B cell (primary cell): ENCODE measurements at places on chromosomes 6 and 20. TPM values are rescaled to one million over a fixed set of nuclear protein-coding genes. Genes with fewer than 3 reads are reported as not detected.
A peak's percentile ranks its signal among the peaks of the same experiment; 100 is the strongest.

Gene ADGRF5
- not detected in 2 replicates for total RNA-seq

Gene RIPOR3
- 0.27 TPM in 1 of 2 replicates, not detected in the other for total RNA-seq

Gene ARHGAP40
- total RNA-seq, result not detected in 2 replicates

Gene MRAP2
- not detected in 2 replicates for total RNA-seq

Gene WFDC9
- total RNA-seq, result not detected in 2 replicates

Gene PGBD1
- 1.8 and 2.4 TPM in 2 replicates for total RNA-seq

- no peak for DNase-seq
Measured at GRCh38 chr20:10167594-10167993, 51.0 kb upstream of the SNAP25 start.

DNA sequence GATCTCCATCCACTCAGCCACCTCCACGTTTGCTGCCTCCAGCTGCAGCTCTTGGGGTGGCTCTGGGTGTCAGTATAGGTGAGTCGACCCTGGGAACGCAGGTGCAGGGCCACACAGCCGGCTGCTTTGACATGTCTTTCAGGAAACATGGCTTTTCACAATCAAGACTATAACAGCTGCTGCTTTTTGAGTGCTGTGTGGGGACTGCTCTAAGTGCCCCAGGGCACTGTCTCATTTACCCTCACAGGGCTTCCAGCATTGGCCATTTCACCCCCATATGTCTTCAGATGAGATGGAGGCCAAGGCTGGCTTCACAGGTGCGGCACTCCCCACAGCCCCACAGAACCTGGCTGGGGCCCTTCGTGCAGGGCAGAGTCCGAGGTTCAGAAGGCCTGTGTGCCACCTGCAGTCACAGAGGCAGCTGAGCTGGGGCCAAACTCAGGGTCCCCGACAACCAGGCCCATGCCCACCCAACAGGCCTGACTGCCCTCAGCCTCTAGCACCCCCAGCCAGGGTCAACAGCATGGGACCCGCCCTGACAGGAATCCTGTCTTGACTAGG lies 14.9 kb upstream of the CST7 start:
- DNase-seq, result no peak

DNA sequence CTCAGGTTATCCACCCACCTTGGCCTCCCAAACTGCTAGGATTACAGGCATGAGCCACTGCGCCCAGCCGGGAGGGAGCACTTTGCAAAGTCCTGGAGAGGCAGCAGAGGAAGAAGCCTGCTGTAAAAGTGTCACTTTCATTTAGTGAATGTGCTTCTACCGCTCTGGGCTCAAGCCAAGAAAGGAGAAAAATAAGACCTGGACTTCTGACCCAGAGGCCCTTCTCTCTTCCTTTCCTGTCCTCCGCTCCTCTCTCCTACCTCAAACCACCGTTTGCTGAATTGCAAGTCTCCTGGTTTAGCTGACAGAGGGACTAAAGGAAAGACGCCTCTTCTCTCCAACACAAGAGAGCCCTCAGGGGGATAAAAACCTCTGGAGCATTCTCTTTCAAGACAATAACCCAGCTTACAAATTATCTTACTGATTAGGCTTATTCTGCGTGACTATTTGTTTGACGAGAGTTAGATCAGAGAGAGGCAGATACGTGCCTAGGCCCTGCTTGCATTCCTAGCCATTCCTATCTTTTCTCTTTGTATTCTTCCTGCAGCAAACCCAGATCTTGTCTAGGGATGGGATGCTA lies 84.2 kb upstream of the SLC22A23 start:
- no peak for DNase-seq

DNA sequence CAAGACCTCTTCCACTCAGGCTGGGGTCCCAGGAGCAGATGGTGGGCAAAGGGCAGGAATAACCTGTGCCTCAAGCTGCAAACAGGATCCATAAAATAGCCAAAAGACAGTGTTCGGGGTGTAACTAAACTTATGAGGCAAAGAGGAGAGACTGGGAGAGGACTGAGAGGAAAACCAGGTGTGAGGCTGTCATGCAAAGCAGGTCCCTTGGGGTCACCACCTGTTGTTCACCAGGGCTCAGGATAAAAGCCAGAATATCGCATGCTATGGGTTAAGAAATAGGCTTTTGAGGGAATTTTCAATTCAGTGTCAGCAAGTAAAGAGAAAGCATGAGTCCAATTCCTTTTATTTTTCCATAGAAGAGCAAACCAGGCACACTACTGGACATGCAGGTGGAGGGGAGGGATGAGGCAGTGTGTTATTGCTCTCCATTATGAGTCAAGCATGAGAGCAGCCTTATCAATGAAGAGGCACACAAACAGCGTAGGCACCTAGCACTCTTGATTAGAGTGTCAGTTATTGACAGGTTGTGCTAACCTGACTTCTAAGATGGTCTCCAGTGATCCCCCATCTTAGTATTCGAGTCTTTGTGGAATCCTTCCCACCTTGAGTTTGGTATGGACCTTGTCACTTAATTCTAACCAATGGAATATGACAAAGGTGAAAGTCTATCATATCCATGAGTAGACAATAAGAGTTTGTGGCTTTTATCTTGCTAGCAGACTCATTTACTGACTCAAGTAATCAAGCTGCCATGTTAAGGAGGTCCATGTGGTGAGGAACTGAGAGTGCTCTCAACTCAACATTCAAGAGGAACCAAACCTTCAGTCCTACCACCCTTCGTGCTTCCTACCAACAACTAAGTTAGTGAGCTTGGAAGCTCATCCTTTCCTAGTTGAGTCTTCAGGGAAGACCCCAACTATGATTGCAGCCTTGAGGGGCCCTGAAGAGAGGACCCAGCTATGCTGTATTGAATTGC lies 18.8 kb downstream of the HLA-E start:
- DNase-seq, result peak; percentile 68

DNA sequence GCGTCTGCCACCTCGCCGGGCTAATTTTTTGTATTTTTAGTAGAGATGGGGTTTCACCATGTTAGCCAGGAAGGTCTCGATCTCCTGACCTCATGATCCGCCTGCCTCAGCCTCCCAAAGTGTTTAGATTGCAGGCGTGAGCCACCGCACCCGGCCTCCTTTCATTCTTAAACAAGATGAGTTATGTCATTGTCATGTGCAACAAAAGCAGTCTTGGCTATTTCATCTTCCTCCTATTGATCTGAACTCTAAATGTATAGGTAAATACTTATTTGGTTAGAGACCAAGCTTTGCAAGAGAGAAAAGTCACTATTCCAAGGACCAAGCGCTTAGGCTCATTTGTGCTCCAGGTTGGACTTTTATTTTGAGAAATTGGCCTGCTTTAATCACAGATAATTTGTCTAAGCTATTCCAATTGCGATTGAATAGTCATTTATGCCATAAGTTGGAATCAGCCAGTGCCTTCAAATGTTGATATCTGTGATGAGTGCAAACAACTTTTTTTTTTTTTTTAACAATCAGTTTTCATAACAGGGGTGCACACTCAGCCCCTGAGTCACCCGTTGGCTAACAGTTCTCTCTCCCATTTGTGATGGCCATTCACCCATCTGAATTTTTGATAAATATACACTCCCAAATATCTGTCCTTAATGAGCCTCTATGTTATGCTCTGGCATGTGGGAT lies 167.3 kb downstream of the BCAS1 start:
- DNase-seq, result no peak

- DNase-seq, result peak; percentile 81
Measured at GRCh38 chr6:37175332-37176267, 5.6 kb downstream of the PIM1 start.

- DNase-seq, result no peak
Measured at GRCh38 chr6:84752118-84752850, 12.1 kb downstream of the TBX18 start.

GRCh38 chr20:39961637-39962244 lies 727.3 kb downstream of the MAFB start:
- DNase-seq, result no peak

DNA sequence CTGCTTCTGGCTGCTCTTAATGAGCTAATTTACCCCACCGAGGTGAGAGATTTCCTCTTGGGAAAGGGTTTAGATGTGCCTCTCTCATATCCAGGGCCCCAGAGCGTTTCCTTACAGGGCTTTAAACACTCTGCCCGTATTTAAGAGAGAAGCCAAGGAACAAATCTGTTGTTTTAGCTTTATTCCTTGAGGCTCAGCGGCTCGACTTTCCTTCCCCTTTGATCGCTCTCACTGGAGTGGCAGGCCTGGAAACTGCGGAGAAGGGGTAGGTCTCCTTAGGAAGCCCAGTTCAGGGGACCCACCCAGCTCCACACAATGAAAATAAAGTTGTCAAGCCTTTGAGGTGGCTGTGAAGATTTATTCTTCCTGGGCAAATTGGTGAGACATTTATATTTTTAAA lies 132.0 kb upstream of the JAG1 start:
- DNase-seq, result no peak

- DNase-seq, result no peak
Measured at GRCh38 chr6:73341335-73341734, 12.7 kb downstream of the DPPA5 start.

DNA sequence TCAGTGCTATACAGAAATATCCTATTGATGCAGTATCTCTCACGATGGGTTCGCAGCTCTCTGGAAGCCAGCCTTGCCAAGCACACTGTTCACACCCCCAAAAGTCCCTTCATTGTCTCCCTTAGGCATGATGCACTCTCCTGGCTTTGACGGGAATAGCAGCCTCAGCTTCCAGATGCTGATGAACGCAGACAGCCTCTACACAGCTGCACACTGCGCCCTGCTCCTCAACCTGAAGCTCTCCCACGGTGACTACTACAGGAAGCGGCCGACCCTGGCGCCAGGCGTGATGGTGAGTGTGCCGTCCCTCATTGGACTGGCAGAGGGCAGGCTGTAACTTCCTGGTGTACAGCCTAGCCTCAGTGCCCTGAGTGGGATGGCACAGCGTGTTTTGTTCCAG lies 60.0 kb upstream of the PBOV1 start:
- DNase-seq, result no peak

GRCh38 chr20:50330504-50331313 lies 140.1 kb downstream of the CEBPB start:
- no peak for DNase-seq

DNA sequence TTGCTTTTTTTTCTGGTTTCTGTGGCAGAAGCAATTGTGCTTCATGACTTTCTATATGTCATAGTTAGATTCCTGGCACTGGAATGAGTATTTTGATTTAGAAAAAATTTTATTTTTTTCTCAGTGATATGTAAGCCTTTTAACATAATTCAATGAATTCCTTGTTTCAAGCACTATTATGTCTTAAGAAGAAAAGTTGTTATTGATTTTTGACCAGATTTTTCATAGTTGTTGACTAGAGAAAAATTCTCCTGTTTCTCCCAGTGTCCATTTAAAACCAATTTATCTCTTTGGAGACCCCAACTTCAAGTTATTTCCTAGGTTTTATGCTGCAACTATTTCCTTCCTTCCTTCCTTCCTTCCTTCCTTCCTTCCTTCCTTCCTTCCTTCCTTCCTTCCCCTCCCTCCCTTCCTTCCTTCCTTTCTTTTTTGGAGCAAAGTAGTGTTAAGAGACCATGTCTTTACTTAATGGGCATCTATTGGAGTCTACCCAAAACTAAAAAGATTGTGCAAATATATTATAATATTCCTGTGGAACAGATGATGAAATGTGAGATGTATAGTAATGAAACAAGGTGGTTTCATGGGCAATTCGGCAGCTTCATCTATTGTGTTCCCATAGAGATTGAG lies 346.9 kb downstream of the RNF144B start:
- DNase-seq, result no peak

- peak; percentile 37 for DNase-seq
Measured at GRCh38 chr6:20092071-20092566, 120.2 kb downstream of the MBOAT1 start.

DNA sequence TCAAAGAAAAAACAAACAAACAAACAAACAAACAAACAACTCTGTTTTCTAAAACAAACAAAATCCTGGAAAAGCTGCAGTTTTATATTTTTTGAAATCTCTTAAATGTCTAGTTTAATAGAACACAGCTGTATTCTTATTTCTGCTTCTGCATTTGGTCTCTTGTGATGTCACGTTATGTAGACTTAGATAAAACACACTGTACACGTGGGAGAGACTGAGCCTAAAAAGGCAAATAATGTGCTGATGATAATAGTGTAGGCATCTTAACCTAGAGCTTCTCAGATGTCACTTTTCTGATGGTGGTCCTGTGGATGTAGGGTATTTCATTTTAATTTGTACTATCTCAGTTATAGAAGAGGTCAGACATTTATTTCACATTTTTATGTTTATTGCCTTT lies 261.7 kb downstream of the UTRN start:
- no peak for DNase-seq
